Right atrium auricular region (tissue), 2 donors: ENCODE measurements at places on chromosomes 5 and 9. TPM values are rescaled to one million over a fixed set of nuclear protein-coding genes. Genes with fewer than 3 reads are reported as not detected.

The DCTN4 gene
- total RNA-seq: 40.0 TPM

DNA sequence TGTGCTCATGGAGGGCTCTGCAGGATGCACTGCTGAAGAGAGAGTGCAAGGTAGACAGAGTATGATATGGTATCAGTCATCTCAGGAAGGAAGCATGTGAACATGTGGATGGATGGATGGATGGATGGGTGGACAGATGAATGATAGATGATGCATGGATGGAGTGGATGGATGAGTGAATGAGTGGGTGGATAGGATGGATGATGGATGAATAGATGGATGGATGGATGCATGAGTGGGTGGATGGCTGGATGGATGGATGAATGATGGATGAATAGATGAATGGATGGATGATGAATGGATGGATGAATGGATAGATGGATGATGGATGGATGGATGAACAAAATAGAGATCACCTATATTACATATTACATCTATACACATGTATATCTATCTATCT is 341.3 kb downstream of the DRD1 start:
- H3K36me3 ChIP-seq: no peaks in the 10 kb centered on the region
- no peak for DNase-seq
- H3K27ac ChIP-seq: no peak overlapping the region

DNA sequence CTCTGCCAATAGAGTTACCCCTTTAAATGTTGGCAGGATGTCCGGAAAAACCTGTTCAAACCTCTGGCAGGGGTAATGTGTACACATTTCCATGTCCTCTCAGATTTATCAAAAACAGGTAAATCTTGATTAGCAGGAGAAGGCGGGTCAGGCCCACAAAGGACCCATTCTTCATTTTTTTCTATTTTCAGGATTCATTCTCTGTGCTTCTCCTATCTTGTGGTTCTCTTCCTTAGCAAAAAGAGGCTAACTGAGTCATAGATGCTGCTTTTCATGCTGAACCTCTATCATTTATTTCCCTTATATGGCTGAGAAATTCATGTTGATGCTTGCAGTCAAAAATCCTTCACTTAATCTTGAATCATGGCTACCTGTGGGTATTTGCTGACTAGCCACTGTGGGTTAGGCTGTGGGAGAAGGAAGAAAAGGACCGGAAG is 112.7 kb upstream of the IQGAP2 start:
- H3K36me3 ChIP-seq: no peaks in the 10 kb centered on the region
- no peak overlapping the region for H3K27ac ChIP-seq
- no peak overlapping the region for H3K4me3 ChIP-seq
- H3K4me1 ChIP-seq: no peaks in the 10 kb centered on the region
- H3K27me3 ChIP-seq: no peaks in the 10 kb centered on the region
- DNase-seq: no peak

- DNase-seq: peak; percentile 69
- H3K4me1 ChIP-seq: peaks cover 55% of the 10 kb centered on the region
- no peaks in the 10 kb centered on the region for H3K36me3 ChIP-seq
- peak overlapping the region; percentile 77 for H3K27ac ChIP-seq
- H3K4me3 ChIP-seq: no peak overlapping the region
These were observed 1.5 kb upstream of the CFAP77 start for GRCh38 chr9:132408521-132408920.

GRCh38 chr9:129762985-129763926 is 10.4 kb upstream of the PTGES start:
- H3K27ac ChIP-seq: peak overlapping the region; percentile 64
- H3K36me3 ChIP-seq: no peaks in the 10 kb centered on the region
- peak; percentile 74 for DNase-seq
- H3K4me1 ChIP-seq: no peaks in the 10 kb centered on the region
